ENCODE measurements at places on chromosomes 16 and 17.

DNA sequence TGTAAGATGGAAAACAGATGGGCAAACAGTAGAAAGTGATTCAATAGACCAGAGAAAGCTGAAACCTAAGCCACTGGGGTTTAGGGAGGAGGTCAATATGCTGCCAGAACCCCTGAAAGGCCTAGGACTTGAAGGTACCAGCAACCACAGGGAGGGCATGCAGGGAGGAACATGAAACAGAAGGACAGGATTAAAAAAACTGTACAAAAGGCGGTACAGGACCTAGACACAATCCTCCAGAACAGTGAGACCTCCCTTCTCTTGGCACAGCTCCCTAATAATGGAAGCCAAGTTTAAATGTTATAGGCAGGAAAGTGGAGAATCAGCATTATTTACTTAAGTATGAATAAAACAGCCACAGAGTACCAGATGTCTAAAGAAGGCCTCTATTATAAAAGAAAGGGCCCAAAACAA, 105.5 kb downstream of the SPAG9 start:
- DNase-seq: no peak

DNA sequence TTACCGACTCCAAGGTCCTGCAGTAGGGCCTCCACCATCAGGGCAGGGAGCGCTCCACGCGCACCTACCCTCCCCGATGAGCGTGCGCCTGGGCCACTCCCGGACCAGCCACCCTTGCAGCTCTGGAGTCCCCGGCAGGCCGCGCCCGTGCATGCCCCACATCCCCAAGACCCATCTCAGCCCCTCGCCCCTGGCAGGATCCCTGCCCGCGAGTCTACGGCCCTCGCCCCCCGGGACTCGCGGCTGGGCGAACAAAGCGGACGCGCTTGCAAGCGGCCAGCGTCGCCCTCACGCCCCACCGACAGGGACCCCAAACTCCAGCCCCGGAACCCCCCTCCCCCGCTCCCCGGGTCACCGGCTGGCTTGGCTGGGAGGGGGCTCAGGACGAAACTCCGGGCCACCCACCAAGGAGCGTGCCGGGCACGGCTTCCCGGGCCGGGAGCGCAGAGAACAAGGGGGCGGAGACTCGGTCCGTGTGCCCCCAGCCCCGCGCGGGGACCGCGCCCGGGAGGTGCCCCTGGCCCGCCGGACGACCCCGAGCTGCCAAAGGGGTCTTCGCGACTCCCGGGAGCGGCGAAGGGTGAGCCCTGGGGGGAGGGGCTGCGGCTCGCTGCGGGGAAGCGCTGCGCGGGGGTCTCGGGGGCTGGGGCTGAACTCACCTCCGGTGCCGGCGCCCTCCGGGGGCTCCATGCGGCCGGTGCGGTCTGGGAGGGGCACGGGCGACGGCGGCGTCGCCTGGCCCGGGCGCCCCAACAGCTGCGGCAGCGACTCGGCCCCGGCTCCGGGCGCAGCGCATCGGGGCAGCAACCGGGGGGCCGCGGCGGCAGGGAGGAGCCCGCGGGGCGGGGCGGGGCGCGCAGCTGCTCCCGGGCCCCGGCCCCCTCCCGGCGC, at the start of gene DBNDD1:
TSS of gene DBNDD1 (minus strand) at position 805 of the 891 bp plus-strand sequence. CDS start at position 690, 115 bp downstream.
- no peak for DNase-seq

- no peak for DNase-seq
Observed at GRCh38 chr16:85014311-85014710, 3.0 kb upstream of the ZDHHC7 start.

- DNase-seq: no peak
Observed at GRCh38 chr17:3983606-3984484, 19.6 kb upstream of the ATP2A3 start.

DNA sequence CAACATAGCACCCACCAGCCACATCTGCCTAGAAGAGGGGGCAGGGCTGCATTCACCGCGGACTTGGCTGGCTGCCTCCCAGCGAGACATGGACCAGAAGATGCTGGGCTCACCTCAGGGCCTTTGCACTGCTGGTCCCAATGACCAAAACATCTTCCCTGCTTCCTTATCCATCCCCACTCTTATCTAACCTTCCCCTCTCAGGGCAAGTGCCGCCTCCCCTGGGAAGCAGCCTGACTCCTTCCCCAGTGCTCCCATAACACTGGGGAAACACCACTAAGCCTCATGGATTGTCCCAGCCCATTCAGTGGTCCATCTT, 5.7 kb downstream of the TMC6 start:
- no peak for DNase-seq

DNA sequence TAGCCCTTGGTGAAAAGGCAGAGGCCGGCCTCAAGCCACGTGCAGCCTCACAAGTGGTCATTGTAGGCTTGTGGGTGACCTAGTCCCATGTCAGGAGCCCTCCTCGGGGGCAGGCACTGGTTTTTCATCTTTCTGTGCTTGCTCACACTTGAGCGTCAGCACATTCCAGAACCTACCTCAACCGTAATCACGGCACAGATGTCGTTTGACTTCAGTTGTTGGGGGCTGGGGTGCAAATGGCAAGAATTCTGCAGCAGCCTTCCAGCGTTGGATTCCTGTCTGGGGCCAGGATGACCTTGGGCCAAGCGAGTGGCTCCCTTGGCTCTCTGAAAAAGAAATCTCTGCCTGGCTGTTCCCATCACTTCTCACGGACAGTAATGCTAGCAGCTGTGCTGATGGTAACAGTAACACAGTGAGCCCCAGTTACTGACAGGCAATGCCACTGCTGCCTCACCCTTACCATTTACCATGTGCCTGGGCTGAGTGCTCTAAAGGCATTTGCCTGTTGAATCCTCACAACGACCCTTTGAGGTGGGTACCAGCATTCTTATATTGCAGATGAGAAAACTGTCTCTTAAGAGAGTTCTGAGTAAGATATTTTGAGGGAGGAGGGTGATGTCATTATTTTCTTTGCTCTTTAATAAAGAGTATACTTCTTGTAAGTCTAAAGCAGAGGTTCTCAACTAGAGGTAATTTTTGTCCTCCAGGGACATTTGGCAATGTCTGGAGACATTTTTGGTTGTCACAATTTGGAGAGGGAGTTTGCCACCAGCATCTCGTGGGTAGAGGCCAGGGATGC, 46.5 kb downstream of the KSR1 start:
- DNase-seq: no peak

DNA sequence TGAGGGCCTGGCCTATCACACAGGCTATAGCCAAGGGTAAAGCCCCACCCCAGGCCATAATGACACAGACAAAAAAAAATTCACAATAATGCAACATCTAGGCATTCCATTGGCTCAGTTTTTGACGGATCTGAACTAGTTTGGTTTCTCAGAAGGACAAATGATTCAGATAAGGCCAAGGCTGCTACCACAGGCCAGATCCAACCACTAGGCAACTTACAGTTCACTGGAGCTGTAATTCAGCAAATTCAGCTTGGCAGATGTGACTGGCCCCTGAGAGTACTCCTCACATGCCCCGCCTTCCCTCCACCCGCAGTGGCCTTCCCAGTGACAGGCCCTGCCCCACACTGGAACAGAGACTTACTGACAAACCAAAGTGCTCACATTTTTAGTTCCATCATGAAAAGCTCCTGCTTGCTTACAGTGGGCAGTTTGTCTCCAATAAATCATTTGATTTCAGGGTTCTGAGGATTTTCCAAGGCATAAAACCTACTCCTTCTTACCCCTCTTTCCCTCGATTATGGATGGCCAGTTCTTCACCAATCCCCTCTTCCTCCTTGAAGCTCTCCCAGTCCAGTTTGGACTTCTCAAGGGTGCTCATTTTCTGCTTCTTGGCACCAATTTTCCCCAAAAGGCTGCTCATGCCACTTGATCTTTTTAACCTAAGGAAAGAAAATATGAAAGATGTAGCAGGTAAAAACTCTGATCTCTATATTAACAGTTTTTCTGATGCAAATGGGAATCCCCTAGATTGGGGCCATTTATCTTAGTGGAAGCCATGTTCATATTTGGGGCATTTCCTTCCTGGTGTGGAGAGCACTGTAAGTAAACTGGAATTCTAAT, 53.3 kb upstream of the BCAR1 start:
- DNase-seq: no peak

DNA sequence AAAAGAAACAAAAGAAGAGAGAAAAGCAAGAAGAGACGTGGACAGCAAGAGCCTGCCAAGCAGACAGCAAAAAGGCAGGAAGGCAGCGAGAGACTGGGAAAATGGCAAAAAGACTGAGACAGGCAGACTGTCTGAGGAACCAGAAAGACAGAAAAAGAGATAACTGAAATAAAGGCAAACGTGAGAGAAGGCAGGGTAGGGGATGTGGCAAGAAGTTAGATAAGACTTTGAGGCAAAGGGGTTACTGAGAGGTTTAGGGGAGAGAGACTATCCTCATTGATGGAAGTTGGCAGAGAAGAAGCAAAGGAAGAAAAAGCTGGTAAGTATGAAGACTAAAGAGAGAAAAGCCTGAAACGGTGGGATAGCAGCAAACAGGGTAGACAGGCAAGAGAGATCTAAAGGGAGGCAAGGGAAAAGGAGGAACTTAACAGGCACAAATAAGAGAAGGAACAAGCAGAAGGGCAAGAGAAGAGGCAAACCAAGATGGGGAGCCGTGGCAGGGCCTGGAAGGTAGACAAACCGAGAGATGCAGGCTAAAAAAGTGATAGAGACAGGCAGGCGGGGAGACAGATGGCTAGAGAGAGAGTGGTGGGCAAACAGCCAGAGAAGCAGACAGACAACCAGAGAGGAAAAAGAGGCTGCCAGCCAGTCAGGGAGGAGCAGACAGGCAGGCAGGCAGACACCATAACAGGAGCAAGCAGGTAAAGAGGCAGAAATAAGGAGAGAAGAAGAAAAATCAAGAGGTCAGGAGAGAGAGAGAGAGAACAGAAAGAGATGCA, 7.1 kb upstream of the CHD3 start:
- no peak for DNase-seq

DNA sequence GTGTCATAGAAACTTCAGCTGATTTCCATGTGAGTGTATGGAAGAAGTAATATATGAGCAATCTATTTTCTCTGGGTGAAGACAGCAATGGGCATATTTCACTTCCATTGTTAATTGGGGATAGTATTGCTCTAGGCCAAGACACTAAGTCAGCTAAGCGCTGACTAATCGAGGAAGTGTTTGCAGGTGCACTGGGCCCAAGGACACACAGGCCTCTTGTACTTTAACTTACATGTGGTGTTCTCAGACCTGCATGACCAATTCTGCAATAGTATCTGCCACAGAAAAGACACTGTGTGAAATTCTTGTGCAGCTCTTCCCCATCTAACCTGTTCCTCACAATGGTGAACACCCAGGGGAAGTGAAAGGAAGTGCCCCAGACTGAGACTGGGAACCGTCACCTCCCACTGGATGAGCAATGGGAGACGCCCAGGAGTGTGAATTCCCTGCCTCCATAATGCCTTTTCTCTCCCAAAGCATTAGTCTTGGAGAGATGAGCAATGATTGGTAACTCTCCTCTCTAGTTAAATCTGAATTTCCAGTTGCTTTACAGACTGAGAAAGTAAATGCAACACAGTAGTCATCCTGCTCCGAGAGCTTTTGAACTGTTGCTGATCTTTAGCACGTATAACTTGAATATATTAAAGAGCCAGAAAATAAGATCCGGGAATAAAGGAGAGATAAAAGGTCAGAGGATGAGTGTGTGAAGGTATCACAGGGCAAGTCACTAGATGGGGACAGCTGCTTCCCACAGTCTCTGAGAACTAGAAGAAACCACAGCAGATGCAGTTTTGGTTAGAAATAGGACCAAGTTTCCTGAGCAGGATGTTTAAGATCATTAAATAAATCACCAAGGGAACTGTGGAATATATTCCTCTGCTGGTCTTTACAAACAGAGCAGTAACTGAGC, 82.6 kb downstream of the CDK5R1 start:
- DNase-seq: no peak

GRCh38 chr16:88064889-88065746, 113.9 kb downstream of the BANP start:
- no peak for DNase-seq

DNA sequence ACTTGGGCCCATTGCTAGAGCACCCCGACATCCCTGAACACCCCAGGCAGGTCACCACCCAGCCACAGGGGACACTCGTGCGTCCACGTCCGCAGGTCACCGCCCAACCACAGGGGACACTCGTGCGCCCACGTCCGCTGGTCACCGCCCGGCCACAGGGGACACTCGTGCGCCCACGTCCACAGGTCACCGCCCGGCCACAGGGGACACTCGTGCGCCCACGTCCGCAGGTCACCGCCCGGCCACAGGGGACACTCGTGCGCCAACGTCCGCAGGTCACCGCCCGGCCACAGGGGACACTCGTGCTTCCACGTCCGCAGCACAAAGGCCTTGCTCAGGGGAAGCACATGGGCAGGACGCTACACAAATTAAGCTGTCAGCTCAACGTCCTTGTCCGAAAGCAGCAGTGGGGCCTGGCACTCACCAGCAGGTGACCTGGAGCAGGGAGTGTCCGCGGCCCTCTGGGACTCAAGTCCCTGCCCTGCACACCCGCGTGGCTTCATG, 17.7 kb downstream of the GALNS start:
- no peak for DNase-seq

GRCh38 chr16:3478242-3478925, 16.9 kb downstream of the C16orf90 start:
- no peak for DNase-seq

DNA sequence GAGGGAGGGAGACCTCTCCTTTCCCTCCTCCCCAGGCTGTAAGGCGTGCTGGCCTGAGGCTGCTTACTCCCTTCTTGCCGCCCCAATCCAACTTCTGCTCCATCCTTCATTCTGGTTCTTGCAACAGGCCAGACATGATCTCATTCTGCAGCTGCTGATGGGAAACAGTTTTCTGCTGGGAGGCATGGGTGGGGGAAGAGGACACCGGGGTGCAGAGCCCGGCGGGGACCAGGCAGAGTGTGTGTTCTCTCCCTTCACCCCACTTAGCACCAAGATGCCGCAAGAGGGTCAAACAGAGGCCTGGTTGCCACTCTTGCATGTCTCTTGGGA, 1.4 kb downstream of the SARM1 start:
- DNase-seq: no peak

DNA sequence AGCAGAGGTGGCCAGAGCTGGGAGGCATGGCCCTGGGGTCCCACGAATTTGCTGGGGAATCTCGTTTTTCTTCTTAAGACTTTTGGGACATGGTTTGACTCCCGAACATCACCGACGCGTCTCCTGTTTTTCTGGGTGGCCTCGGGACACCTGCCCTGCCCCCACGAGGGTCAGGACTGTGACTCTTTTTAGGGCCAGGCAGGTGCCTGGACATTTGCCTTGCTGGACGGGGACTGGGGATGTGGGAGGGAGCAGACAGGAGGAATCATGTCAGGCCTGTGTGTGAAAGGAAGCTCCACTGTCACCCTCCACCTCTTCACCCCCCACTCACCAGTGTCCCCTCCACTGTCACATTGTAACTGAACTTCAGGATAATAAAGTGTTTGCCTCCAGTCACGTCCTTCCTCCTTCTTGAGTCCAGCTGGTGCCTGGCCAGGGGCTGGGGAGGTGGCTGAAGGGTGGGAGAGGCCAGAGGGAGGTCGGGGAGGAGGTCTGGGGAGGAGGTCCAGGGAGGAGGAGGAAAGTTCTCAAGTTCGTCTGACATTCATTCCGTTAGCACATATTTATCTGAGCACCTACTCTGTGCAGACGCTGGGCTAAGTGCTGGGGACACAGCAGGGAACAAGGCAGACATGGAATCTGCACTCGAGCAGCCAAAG, 2.3 kb downstream of the CSF3 start:
- no peak for DNase-seq
